RWPE1 (cell line): ENCODE measurements at places on chromosomes 12 and 14.
A peak's percentile ranks its signal among the peaks of the same experiment; 100 is the strongest.

DNA sequence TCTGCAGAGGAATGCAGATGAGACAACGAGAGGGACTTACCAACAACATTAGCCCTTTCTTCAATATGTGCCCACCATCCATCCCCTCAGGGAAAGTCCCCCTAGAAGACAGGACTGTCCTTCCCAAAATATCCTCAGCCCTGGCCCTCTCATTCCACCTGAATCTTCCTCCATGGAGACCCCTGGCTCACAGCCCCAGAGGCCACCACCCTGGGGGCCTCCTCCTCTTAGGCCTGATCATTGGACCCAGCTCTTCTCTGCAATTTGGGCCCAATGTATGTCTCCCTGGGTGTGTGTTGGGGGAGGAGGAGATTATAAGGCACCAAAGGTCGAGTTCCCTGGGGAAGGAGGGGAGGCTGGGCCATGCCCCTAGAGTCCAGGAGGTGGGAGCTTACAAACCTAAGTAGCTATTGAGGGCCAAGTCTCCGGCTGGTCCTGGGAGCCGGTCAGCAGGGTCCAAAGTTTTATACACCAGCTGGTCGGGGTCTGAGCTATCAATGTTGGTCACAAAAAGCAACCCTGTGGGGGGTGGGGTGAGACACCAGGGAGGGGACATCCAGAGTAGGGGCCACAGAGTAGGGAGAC lies 8.1 kb downstream of the ITGA7 start:
- DNase-seq, result no peak

DNA sequence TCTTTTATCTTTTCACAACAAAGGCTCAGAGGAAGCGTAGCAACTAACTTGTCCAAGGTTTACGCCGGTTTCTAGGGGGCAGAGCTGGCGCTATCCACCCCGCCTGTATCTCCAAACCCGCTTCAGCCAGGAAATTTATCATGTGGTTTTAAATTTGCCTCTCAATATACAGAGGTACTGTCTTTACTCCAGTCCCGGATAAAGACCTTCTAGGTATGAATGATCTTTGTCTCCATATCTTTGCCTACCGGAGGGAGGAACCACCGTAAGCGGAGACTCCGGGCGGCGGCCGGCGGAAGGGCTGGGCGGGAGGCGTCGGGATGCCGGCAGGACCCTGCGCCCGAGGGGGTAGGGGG lies 693 bp upstream of the RIMKLB start:
- DNase-seq, result peak; percentile 12

- no peak for DNase-seq
Measured at GRCh38 chr12:118842866-118843265, 138.5 kb upstream of the SRRM4 start.

- DNase-seq, result no peak
Measured at GRCh38 chr12:78865516-78865915, 942 bp downstream of the SYT1 start.

DNA sequence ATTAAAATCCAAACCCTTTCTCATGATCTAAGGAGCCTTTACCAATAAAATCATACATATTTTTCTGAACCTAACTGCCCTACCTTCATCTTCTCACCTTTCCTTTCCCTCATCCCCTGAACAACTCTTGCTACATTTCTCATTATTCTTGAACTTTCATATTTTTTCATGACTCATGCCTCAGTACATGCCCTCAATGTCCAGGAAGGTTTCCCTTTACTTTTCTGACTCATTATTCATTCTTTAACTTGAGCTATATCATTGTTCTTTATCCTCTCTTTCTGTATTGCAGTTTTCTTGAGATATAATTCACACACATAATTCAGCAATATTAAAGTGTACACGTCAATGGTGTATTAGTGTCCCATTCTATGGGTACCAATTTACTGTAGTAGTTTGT lies 231.0 kb downstream of the ALG10B start:
- DNase-seq, result peak; percentile 27
